ENCODE measurements at places on chromosomes 2 and 18.

DNA sequence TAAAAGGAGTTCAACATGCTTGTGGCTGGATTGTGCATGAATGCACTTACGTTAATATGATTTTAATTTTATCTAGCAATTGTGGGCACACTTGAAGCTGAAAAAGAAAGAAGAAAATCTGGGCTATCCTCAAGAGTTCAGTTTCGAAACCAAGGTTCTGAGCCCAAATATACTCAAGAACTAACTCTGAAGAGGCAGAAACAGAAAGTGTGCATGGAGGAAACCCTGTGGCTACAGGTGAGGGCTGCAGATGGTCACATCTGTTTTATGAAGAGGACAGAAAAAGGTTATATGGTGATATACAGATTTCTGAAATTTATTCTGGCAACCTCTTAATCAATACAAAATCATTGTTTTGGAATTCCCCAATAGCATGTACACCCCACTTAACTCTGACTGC is 57.3 kb downstream of the ITGA6 start:
- DNase-seq = no peak

DNA sequence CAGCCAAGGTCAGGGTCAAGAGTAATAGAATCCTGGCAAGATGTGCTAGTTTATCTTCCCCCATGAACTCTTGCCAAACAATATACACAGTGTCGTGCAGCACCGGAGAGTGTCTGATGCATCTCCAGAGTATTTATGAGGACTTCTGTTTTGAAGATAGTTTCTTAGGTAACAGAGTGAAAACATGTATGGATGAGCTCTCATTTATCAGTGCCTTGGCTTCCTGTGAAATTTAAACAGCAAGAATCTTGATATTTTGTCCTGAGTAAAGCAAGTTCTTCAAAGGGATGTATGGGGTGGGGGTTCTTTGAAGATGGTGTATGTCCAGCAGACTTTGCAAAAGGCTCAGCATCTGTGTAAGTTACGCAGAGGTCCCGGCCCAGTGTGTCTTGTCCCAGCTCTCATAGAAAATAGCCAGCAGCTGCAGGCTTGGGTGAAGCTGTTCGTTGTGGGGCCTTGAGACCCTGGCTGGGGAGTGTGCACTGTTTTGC is 361.0 kb upstream of the NT5C1B start:
- no peak for DNase-seq

- DNase-seq = no peak
These were observed 9.8 kb downstream of the RBFA start for GRCh38 chr18:80044072-80044471.

- no peak for DNase-seq
These were observed 11.1 kb upstream of the DNPEP start for GRCh38 chr2:219398721-219399363.

- DNase-seq = no peak
These were observed 80.6 kb downstream of the ADCYAP1 start for GRCh38 chr18:985212-985661.

Data from activated CD8-positive, alpha-beta memory T cell treated with anti-CD3 and anti-CD28 coated beads for 1 hour (primary cell).